ENCODE measurements at places on chromosomes 5 and 9. TPM values are rescaled to one million over a fixed set of nuclear protein-coding genes. Genes with fewer than 3 reads are reported as not detected.

- no peak for DNase-seq
These were observed 70.1 kb upstream of the RAPGEF1 start for GRCh38 chr9:131809941-131810344.

DNA sequence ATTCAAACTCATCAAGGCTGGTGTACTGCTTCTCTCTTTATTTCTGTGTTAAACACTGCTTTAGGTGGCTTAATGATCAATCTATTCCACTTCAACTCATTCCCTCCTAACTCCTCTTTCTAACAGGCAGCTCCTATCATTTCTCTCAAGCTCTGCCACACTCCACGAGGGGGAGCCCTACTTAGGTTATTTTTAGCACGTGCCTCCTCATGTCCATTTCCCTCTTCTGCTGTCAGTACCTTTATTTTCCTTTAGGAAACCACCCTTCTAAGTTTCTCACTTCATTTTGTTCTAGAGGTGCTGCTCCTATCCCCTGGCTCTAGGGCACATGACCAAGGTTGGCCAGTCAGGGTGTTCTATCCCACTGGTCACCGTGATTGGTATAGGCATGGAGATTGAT, 6.7 kb upstream of the BRINP1 start:
- DNase-seq = peak; percentile 2

MTX3 gene
- 34.9 TPM for total RNA-seq

BSPRY gene
- 22.7 TPM for total RNA-seq

CTXN3 gene
- total RNA-seq = not detected

GRCh38 chr5:142529626-142530278, 156.1 kb downstream of the FGF1 start:
- DNase-seq = peak; percentile 90

DNA sequence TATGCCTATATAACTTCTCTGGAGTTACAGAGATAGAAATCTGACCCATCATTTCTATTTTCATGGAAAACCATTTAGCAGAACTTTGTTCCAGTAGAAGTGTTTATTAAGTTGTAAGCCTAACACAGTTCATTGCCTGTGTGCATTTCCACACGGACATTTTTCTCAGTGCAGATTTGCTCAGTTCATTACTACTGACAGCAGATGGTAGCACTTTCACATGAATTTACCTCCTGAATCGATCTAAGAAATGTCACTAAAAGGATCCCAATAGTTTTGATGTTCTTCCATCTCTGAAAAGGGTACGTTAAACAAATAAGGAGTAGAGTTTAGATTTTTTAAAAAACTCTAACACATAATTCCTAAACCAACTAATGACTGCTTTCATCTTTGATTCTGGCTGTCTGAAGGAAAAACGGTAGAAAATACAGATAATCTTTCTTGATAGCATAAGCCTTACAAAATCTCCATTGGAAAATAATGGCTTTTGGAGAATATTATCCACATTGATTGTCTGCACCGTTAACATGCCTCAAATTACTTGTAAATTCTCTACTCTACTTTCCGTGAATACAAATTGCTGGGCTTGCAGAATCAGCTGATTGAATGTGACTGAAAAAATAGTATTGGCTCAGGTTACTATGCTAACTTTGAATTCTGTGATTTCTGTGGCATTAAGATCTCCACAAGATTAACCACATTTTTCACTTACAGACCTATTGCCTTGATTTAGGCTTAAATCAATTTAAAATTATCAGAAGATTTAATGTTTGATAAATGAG, 33.1 kb downstream of the RPS23 start:
- DNase-seq = no peak

DNA sequence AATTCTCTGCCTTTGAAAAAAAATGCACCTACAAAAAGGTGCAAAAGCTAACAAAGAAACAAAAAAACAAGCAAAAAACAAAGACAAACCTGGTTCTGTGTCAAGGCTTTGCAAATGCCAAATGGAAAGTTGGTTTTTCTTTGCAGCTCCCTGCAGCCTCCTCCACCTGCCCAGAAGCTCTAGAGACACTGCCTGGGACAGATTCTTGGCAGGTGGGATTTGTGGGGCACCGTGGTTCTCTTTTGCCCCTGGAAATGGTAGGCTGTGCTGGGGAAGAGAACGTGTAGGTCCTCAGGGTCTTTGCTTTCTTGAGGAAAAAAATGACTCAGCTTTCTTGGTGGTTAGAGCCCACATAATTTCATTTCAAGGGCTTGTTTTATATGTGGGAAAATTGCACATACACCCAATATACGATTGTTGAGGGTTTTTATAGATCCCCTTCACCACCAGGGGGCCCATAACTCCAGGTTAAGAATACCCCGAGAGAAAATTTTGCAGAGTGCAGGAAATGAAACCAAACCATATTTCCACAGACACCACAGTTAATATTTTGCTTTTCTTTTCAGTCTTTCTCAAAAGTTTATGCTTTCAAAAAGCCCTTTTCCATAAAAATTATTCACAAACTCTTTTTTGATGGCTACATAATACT, 58.7 kb downstream of the NXNL2 start:
- DNase-seq = peak; percentile 34

GRCh38 chr9:17802249-17802857, 223.5 kb downstream of the SH3GL2 start:
- no peak for DNase-seq

DNA sequence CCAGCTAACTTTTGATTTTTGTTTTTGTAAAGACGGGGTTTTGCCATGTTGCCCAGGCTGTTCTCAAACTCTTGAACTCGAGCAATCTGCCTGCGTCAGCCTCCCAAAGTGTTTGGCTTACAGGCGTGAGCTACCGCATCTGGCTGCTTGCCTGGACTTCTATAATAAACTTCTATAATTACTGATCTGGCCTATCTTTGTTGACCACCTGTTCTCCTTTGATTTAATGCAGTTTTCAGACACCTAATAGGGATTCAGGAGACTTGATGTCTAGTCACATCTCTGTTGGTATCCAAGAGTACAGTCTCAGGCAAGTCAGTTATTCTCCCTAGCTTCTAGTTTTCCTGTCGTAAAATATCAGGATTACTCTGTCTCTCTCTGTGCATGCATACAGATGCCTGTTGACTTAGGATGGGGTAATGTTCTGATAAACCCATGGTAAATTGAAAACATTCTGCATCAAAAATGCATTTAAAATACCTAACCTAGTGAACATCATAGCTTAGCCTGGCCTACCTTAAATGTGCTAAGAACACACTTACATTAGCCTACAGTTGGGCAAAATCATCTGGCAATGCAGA, 51.5 kb upstream of the NR3C1 start:
- DNase-seq = no peak

DNA sequence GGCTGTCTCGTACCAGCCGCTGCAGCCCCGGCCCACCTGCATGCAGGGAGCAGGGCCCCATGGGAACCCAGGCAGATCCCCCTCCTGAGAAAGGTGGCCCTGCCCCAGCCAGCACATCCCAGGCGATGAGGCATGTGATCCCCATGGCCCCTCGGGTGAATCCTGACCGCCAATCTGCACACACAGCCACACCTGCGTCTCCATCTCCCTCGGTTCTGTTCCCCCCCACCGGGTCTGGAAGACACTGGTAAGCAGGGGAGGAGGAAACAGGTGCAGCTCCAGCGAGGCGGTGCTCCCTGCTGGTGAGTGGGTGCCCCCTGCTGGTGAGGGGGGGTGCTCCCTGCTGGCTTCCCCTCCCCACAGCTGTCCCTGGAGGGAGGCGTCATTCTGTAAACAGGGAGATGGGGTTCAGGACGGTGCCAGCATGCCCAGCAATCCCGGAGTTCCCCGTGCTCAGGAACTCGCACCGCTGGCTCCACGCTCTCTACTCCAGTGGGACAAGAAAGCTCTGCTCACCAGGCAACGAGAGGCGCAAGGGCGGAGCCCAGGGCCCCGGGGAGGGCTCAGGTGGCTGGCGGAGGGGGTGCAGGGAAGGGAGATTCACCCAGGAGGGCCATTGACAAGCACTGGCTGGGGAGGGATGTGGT, 28.4 kb upstream of the SLC12A7 start:
- peak; percentile 34 for DNase-seq

Measured in HCT116 (cell line).